ENCODE measurements at places on chromosomes 2 and 18.

DNA sequence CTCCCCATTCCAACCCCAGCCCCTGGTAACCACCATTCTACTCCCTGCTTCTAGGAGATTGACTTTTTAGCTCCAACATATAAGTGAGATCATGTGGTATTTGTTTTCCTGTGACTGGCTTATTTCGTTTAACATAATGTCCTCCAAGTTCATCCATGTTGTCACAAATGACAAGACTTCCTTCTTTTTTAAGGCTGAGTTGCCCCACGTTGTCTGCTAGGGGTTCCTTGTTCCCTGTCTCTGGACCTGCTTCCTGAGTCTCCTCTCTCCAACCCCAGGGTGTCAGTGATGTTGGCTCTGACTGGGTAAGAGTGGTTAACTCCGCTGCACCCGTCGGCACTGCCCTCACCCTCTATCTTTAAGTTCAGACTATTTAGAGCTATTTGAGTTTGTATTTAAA, 175.2 kb downstream of the SH3RF3 start:
- DNase-seq = peak; percentile 39

DNA sequence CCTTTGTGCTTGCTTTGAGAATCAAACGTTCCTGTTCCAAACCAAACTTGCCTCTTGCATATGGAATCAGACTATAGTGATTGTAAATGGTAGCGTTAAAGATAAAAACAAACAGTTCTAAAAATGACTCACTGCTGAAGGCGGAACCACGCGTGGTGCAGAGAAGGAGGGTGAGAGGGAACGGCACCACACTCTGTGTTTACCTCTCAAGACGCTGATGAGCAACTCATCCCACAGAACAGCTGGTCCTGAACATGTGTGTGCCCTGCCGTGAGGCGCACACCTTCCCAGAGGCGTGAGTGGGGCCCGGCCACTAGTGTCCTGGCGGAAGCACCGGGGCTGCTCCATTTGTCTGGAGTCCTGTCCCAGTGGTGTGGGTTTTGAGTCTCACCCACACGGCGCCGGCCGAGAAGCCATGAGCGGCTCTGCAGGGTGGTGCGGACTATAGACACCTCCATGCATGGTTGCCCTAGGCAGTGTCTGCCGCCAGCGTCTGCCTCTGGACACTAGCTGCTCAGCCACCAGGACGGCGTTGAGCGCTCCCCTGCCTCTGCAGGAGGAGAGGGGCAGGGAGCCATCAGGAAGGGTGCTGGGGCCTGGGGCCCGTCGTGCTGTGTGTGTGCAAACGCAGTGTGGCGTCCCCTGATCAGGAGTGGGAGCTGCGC, 52.1 kb downstream of the NFATC1 start:
- DNase-seq = no peak

- no peak for DNase-seq
These were observed 136.7 kb upstream of the NCK2 start for GRCh38 chr2:105607920-105608504.

GRCh38 chr2:3624059-3624794, 29.3 kb downstream of the COLEC11 start:
- no peak for DNase-seq

DNA sequence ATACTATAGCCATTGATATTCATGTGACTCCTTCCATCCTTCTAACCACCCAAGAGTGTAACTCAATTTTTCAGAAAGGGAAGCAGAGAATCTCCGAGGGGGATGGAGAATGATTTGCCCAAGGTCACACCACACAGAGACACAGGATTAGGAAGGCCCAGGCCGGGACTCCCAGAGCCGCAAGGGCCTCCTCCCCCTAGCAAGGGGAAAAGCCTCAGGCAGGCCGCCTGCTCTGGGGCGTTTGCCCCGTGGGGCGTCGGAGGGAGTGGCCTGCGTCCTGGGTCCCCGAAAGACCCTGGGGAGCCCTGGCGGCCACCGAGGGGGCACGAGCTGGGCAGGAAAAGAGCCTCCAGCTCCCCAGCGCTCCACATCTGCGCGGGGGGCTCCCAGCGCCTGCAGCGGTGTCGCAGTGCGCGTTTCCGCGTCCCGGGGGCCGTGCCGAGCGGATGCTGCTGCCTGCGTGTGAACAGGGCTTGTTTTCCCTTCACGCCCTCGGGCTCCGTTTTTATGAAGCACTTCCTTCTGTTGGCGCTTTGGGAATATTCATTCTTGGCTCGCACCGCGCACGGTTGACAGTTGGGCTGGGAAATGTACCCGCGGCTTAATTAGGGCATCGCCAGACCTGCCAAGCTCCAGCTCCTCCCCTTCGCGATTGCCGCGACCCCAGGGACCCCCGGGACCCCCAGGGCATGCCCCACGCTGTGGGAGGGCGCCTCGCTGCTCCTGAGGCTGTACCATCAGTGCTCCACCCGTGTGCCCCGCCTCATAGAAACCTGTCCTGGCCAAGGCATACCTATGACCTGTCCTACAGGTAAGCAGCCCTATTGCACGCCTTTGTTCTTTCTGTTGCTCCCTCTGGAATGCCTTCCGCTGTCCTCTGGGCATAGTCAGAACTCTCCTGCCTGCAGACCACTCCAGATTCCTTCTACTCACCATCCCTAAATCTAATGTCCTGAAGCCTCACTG, 158.9 kb upstream of the GLI2 start:
- peak; percentile 81 for DNase-seq

GRCh38 chr2:38968021-38968420, 78.3 kb downstream of the ARHGEF33 start:
- DNase-seq = no peak

Measured in NB4 (cell line).